ENCODE measurements at places on chromosomes 1 and 21. TPM values are rescaled to one million over a fixed set of nuclear protein-coding genes. Genes with fewer than 3 reads are reported as not detected.
A peak's percentile ranks its signal among the peaks of the same experiment; 100 is the strongest.

The MYBPH gene
- not detected for total RNA-seq

The AQP10 gene
- total RNA-seq, result not detected

The UBE2U gene
- not detected for total RNA-seq

DNA sequence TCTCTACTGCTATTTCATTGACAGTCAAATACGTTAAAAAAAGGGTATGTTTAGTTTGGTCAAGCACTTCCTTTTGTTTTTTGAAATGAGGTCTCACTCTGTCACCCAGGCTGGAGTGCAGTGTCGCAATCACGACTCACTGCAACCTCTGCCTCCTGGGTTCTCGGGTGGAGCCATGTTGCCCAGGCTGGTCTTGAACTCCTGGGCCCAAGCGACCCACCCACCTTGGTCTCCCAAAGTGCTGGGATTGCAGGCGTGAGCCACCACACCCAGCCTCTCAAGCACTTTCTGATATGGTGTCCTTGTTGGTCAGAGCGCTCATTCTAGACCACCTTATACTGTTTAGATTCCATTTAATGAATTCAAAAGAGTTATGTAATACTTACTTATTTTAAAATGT, 20.9 kb upstream of the RHBDL2 start:
- no peaks in the 10 kb centered on the region for H3K4me1 ChIP-seq
- DNase-seq, result no peak
- H3K36me3 ChIP-seq, result no peaks in the 10 kb centered on the region
- H3K4me3 ChIP-seq, result no peak overlapping the region
- H3K27ac ChIP-seq, result no peak overlapping the region

- DNase-seq, result no peak
- H3K27me3 ChIP-seq, result no peaks in the 10 kb centered on the region
- H3K4me3 ChIP-seq, result no peak overlapping the region
- no peaks in the 10 kb centered on the region for H3K4me1 ChIP-seq
Measured at GRCh38 chr21:16847211-16847610, 665.6 kb upstream of the CXADR start.

GRCh38 chr21:38147391-38147790, 109.4 kb upstream of the KCNJ15 start:
- no peaks in the 10 kb centered on the region for H3K4me1 ChIP-seq
- no peak overlapping the region for H3K27ac ChIP-seq
- DNase-seq, result no peak
- H3K36me3 ChIP-seq, result no peaks in the 10 kb centered on the region
- no peak overlapping the region for H3K4me3 ChIP-seq

DNA sequence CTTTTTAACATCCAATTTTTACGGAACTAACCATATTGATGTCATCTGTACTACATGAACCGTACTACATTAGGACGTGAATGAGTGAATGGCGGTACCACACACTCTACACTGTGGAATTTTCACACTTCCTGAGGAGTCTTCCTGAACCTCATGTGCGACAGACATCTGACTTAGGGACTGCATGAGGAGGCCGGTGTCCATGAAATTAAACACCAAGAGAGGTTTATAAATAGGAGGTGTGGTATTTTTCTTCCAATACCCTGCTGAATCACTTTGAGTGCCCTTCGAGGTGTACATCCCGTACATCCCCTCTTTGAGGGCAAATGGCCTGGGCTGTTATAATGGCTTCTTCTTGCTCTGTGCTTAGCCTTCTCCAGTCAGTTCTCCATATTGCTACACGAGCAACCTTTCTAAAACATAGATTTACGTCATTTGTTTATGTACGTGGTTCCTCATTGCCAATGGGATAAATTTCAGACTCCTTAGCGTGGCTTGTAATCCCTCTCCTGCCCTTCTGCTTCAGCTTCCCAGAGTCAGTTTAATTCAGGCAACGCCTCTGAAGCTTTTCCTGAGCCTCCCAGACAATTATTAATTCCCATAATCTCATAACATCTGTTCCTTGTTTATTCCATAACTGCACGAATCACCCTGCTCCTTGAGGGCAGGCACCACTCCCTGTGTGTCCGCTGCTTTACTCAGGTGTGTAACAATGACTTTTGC, 9.4 kb downstream of the ST3GAL3 start:
- no peak overlapping the region for H3K27ac ChIP-seq
- H3K36me3 ChIP-seq, result no peaks in the 10 kb centered on the region
- DNase-seq, result no peak
- H3K27me3 ChIP-seq, result no peaks in the 10 kb centered on the region
- H3K4me3 ChIP-seq, result no peak overlapping the region

GRCh38 chr1:224791362-224791941, 138.0 kb upstream of the DNAH14 start:
- no peak for DNase-seq
- no peaks in the 10 kb centered on the region for H3K36me3 ChIP-seq
- no peak overlapping the region for H3K4me3 ChIP-seq
- H3K27ac ChIP-seq, result no peak overlapping the region
- H3K4me1 ChIP-seq, result no peaks in the 10 kb centered on the region
- no peaks in the 10 kb centered on the region for H3K27me3 ChIP-seq

The FCRL1 gene
- not detected for total RNA-seq

DNA sequence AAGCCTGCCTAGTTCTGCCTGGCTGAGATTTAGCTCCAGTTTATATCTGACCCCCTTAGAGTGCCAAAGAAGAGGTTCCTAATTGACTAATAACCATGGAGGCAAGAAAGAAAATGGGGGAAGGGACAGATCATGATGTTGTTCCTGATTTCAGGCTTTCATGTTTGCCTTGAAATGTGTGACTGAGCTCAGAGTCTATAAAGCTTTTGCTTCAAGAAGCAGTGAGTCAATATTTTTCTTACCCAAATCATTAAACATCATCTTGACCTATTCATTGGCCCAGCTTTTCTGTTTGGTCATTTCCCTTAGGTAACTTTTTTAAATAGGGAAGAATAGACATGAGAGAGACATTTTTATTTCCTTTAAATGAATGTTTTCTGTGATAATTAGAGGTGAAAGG, 55.9 kb downstream of the HHAT start:
- H3K4me3 ChIP-seq, result no peak overlapping the region
- H3K4me1 ChIP-seq, result no peaks in the 10 kb centered on the region
- H3K36me3 ChIP-seq, result no peaks in the 10 kb centered on the region
- no peak overlapping the region for H3K27ac ChIP-seq

The AMIGO1 gene
- 8.1 TPM for total RNA-seq

DNA sequence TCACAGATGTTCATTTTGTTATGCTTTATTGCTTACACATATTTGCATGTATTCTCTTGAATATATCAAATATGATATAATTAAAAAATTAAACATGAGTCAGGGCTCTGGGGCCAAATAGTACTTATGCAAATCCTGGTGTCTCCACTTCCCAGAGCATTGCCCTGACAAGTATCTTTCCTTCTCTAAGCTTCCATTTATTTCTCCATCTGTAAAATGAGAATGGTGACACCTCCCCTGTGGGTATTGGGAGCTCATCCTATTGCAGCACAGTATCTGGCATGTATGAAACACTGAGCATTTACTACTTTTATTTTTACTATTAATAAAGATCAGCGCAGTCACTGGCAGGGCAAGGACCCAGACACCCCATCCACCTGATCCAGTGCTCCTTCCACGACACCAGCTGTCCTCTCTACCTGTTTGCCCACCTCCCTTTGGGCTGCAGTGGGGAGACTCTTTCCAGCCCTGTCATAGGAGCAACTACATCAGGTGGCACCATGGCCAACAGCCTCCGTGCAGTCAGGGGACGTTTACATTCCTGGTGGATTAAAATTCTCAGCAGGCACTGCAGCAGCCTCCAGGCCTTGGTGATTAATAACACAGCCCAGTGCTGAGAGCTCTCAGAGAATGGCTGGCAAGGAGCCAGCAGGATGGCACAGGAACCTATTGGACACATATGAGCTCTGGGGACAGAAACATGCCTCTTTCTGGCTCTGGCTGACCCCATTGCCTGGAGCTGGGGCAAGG, 113.0 kb downstream of the DMRTB1 start:
- no peak overlapping the region for H3K27ac ChIP-seq
- H3K4me3 ChIP-seq, result no peak overlapping the region
- H3K27me3 ChIP-seq, result no peaks in the 10 kb centered on the region
- no peak for DNase-seq

DNA sequence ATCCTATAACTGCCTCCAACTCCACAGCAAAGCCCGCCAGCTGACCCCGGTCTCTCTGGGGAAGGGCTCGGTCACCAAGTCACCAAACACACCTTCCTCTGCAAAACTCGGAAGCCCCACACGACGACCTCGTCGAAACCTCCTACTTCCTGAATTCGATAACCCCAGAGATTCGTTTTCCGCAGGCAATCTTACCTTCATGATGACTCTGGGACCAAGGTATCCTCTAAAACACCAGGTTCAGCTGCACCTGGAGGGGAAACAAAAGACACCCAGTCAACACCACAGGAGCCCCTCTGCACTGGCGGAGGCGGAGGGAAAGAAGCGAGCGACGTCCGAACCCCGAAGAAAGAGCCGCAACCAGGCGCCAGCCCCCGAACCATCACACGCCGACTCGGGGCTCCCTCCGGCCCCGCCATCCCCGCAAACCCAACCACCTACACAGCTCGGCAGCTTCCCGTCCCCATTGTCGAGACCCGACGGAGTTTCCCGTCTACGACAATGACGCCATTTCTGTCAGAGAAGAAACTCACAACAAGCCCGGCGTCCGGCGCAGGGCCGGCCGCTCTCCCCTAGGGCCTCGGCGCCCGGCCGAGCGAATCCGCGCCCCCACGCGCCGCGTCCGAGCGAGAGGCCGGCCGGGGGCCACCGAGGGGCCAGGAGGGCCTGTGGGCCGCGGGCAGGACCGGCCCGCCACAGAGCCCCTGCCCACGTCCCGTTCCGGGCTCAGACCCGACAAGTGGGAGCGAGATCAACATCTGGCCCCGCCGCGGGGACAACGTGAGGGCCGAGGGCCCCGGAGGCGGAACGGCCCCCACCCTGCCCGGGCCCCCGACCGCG, 1.0 kb downstream of the ARID4B start:
- peak overlapping the region; percentile 66 for H3K4me3 ChIP-seq
- DNase-seq, result peak; percentile 23
- no peaks in the 10 kb centered on the region for H3K27me3 ChIP-seq
- peak overlapping the region; percentile 98 for H3K27ac ChIP-seq

DNA sequence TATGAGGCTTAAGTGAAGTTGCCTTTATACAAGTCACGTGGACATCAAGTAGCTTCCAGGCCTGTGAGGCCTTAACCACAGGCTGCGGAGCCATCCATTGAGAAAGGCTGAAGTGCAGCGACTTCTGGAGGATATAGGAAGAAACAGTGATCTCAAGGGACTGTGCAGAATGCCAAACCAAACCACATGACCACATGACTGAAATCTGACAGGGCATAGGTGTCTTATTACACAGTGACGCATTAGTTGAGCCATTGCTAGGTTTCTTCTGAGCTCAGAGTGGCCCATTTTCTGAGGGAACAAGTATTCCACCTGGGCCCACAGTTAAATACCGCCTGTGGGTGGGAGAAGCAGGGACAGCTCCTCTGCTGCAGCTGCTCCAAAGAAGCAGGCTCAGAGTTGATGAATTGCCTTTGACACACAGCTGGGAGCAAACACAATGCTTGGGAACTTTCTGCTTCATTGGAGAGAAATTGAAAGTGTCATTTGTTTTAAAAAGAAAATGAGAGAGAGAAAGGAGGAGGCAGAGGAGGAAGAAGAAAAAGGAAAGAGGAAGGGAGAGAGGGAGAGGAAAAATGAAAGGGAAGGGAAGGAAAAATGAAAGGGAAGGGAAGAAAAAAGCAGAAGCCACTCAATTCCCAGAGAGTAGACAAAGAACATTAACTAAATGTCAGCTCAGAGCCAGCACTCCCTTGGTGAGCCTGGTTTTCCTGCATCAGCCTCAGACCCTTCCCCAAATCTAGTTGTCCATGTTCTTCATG, 94.4 kb downstream of the COLGALT2 start:
- H3K4me3 ChIP-seq, result no peak overlapping the region
- DNase-seq, result no peak
- no peaks in the 10 kb centered on the region for H3K27me3 ChIP-seq
- H3K4me1 ChIP-seq, result no peaks in the 10 kb centered on the region
- H3K36me3 ChIP-seq, result no peaks in the 10 kb centered on the region

- no peaks in the 10 kb centered on the region for H3K4me1 ChIP-seq
- no peaks in the 10 kb centered on the region for H3K36me3 ChIP-seq
- DNase-seq, result no peak
- H3K4me3 ChIP-seq, result no peak overlapping the region
- H3K27ac ChIP-seq, result no peak overlapping the region
Measured at GRCh38 chr1:115440733-115441132, 102.7 kb upstream of the NGF start.

The TAF5L gene
- total RNA-seq, result 9.4 TPM

The HDAC1 gene
- 43.5 TPM for total RNA-seq

- no peaks in the 10 kb centered on the region for H3K27me3 ChIP-seq
- peaks cover 6% of the 10 kb centered on the region for H3K36me3 ChIP-seq
- H3K4me3 ChIP-seq, result no peak overlapping the region
- DNase-seq, result peak; percentile 79
Measured at GRCh38 chr1:149962039-149962647, 25.5 kb upstream of the MTMR11 start.

The MAEL gene
- total RNA-seq, result 0.66 TPM

The NCAM2 gene
- 15.1 TPM for total RNA-seq

- H3K36me3 ChIP-seq, result no peaks in the 10 kb centered on the region
- no peak overlapping the region for H3K27ac ChIP-seq
- no peak for DNase-seq
- H3K4me1 ChIP-seq, result no peaks in the 10 kb centered on the region
- H3K27me3 ChIP-seq, result no peaks in the 10 kb centered on the region
Measured at GRCh38 chr1:195335541-195335940, 1272.7 kb downstream of the KCNT2 start.

The ZNF648 gene
- 1.5 TPM for total RNA-seq

DNA sequence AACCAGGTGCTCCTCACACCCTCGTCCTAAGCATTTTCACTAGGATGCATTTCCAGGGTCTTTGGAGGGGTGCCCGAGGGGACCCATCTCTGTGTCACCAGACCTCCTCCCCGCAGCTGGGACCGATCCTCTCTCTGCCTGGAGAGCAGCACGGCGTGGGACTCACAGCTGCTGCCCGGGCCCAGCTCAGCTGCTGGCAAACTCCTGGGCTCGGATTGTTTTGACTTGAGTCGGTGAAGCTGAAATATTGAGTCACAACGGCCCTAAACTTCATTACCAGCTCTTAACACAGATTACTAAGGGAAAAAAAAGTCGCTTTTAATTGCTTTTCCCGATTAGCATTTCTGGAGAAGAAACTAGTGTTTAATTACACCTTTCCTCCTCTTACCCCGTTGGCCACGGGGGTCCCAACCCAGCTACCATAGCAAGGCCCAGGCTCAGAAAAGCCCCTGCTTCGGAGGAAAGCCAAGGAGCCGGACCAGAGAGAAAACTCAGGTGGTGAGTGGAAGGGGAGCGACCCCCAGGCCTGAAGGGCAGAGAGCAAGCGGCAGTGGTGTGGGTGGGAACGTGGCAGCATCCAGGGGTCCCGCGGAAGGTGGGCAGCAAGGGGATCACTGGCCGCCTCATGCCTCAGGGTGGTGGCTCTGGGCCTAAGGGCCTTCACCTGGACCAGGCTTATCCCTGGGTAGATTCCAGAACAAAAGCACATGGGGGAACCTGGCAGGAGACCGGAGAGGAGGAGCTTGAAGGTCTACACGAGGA, 41.7 kb downstream of the CASZ1 start:
- H3K36me3 ChIP-seq, result no peaks in the 10 kb centered on the region
- H3K27me3 ChIP-seq, result peaks cover 32% of the 10 kb centered on the region
- peaks cover 9% of the 10 kb centered on the region for H3K4me1 ChIP-seq
- no peak overlapping the region for H3K4me3 ChIP-seq

GRCh38 chr1:60223158-60223557, 149.6 kb upstream of the C1orf87 start:
- no peak for DNase-seq
- no peaks in the 10 kb centered on the region for H3K36me3 ChIP-seq
- H3K4me3 ChIP-seq, result no peak overlapping the region
- H3K4me1 ChIP-seq, result no peaks in the 10 kb centered on the region
- no peak overlapping the region for H3K27ac ChIP-seq

The TEDDM1 gene
- total RNA-seq, result not detected

Data from tibial nerve (tissue), 4 donors.